ENCODE measurements at places on chromosomes 13 and 19. TPM values are rescaled to one million over a fixed set of nuclear protein-coding genes. Genes with fewer than 3 reads are reported as not detected.

The ZNF471 gene
- 10.1 TPM for total RNA-seq

The SPTBN4 gene
- 2.4 TPM for total RNA-seq

The ZNF628 gene
- total RNA-seq, result 6.0 TPM

The OR10H1 gene
- 1.7 TPM for total RNA-seq

The WDR62 gene
- 3.0 TPM for total RNA-seq

The LRRC25 gene
- total RNA-seq, result not detected

The CLDND2 gene
- not detected for total RNA-seq

The TEX101 gene
- not detected for total RNA-seq

DNA sequence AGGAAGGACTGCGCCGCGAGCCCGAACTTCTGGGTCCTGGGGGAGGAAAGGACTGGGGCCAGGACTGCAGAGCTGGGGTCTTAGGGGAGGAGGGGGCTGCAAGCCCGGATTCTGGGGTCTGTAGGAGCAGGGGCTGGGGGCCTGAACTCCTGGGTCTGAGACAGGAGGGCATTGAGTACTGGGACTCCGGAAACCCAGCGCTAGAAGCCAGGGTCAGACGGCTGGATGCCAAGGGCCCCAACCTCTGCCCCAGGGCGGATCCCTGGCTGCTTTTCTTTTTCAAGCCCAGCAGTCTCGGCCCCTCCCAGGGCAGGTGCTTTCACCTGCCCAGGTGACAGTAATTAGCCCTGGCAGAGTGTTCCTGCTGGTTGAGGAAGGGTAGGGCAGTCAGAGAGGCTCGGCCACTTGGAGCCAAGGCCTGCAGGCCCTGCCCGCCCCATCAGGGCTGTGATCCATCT lies 2.3 kb downstream of the MYH14 start:
- no peak for DNase-seq

DNA sequence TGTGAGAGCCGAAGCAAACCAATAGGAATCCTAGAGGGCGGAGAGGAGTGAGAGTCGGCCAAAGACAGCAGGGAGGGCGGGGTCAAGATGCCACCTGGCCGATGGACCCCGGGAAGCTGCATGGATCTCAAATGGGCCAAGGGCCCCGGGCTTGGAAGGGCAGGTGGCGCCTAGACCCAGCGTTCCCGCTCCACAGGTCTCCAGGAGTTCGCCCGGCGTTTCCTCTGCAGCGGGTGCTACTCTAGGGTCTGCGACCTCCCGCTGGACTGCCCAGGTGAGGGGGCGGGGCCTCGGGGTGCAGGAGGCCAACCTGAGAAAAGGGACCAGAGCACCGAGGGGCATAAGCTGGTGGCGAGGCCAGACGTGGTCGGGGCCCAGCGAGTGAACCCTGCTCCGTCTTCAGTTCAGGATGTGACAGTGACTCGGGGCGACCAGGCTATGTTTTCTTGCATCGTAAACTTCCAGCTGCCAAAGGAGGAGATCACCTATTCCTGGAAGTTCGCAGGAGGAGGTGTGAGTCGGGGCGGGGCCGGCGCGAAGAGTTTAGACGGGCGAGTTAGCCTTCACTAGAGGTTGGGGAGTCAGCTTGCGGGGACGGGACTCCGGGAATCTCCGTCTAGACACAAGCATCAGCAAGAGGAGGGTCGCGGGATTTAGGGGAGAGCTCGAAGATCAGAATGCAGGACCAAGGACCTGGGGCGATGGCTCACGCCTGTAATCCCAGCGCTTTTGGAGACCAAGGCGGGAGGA lies 9.9 kb downstream of the SPACA6 start:
- DNase-seq, result no peak

- no peak for DNase-seq
Observed at GRCh38 chr13:19606152-19606551, 27.3 kb upstream of the MPHOSPH8 start.

DNA sequence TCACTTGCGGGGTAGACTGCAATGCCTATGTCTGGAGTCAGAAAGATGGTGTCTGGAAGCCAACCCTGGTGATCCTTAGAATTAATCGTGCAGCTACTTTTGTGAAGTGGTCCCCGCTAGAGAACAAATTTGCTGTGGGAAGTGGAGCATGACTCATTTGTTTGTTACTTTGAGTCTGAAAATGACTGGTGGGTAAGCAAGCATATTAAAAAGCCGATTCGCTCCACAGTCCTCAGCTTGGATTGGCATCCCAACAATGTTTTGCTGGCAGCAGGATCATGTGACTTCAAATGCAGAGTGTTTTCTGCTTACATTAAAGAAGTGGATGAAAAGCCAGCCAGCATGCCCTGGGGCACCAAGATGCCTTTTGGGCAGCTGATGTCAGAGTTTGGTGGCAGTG lies 9.5 kb upstream of the ERVV-1 start:
- no peak for DNase-seq

DNA sequence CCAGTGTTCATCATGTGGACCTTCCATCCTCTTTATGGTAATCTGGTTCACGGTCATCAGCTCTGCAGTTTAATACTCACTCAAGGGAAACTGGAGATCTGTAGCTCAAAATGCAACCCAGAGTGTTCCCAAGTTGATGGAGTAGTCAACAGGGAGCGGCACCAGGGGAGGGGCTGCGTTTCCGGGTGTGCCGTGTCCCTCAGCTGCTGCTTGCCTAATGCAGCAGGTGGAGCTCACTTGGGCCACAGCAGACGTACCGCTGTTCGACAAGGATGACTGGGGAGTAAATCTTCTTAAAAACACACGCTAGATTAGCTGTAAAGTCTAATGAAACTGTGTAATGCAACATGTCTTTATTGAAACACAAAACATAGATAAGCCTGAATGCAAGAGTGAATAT lies 81.1 kb downstream of the TNFSF13B start:
- DNase-seq, result no peak

GRCh38 chr13:112783978-112784371 lies 94.1 kb downstream of the ATP11A start:
- no peak for DNase-seq

- DNase-seq, result peak; percentile 16
Observed at GRCh38 chr19:39502640-39503417, 4.1 kb downstream of the DLL3 start.

DNA sequence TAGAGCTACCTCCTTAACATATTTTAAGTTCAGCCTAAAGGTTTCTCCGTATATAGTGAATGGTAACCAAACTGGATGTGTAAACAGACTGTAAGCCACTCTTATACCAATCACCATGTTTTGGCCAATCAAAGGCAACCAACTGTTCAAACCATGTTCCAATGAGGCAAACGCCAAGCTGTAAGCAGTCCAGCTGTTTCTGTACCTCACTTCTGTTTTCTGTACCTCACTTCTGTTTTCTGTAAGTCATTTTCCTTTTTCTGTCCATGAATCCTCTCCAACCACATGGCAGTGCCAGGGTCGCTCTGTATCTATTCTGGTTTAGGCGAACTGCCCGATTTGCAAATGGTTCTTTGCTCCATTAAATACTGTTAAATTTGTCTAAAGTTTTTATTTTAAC lies 24.4 kb downstream of the COMMD6 start:
- no peak for DNase-seq

DNA sequence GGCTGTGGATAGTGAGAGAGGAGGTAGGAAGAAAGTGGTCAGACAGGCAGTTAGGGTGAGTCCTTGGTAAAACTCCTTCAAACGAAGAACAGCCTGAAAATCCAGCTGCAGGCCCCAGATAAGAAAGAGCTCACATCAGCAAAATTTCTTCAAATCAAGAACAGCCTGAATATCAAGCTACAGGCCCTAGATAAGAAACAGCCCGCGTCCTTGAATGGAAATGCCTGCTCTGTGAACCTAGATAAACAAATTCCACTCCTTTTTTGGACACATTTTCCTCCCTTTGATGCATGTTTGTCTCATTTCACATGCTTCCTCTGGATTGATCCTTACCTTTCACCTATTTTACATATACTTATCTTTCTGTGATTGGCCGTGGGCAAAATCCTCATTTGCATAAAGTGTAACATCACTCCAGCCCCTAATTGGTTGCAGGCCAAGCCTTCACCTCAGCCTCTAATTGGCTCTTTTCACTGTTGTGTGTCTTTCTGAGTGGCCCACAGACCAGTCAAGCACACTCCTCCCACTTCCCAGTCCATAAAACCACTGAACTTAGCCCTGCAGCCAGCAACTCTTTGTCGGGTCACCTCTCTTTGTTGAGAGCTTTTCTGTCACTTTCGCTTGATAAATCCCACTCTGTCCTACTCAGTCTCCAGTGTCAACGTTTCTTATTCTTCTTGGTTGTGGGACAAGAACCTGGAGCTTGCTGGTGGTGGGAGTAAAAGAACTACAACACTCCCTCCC lies 6.0 kb upstream of the SULT2A1 start:
- DNase-seq, result no peak

GRCh38 chr13:113744197-113745000 lies 14.6 kb upstream of the TMEM255B start:
- DNase-seq, result no peak

DNA sequence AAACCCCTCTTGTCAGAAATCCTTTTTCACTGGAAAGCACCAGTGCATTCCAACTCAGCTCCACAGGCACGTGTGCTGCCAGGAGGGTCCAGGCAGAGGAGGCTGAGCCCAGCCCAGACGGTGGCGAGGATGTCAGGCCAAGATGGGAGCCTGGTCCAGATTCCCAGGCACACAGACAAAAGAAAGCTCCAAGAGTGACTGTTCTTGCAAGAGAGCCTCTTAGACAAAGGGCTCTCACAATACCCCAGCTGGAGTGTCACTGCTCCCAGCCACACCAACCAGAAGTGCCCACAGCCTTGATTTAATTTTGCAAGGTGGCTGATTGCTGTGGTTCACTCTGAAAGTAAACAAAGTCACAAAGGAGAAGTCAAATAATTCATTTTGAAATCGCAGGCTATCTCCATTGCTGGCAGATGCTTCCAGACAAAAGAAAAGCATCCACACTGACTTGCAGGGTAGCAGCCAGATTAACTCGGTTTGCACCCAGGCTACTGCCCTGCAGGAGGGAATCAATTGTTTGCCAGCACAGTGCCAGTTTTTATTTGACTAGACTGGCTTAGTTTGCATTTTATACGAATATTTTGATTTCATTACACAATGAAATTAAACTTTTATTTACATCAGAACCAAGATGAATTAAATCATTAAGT lies 95.1 kb downstream of the RAB20 start:
- no peak for DNase-seq

GRCh38 chr13:98945863-98946605 lies 31.8 kb downstream of the DOCK9 start:
- DNase-seq, result no peak

DNA sequence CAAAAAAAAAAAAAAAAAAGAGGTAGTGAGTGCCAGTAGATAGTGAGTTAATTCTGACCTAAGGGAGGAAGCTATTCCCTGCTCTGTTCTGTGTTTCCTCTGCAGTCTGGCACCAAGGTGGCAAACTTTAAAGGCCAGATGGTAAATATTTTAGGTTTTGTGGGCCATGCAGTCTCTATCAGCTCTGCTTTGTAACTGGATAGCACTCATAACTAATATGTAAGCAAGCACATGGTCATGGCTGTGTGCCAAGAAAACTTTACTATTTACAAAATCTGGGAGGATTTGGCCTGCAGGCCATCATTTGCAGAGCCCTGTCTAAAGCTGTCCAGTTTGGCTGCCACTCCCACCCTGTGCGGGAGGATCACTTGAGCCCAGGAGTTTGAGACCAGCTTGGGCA lies 4.3 kb downstream of the PIN1 start:
- no peak for DNase-seq

DNA sequence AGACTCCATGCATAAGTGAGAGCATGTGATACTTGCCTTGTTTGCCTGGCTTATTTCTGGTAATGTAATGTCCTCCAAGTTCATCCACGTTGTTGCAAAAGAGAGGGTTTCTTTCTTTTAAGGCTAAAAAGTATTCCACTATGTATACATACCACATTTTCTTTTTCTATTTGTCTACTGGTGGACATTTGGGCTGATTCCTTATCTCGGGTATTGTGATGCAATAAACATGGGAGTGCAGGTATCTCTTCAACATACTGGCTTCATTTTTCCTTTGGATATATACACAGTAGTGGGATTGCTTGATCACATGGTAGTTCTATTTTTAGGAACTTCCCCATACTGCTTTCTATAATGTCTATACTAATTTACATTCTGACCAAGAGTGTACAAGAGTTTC lies 49.6 kb upstream of the EBPL start:
- no peak for DNase-seq

DNA sequence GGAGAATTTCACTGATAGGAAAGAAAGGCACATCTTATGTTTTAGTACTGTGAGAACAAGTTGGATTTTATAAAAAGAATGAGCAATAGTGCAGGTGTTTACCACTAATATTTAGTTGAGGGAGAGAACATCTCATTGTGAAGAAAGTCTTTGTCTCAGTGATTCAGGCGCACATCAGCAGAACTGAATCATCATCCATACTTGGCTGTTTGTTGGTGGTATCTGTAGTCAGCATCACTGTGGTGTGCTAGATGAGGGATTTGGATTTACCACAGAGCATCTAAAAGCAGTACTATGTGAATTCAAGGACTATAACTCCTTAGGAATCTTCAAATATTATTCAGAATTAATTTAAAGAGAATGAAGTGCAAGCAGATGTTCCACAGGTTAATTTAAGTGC lies 1380.5 kb upstream of the ATXN8OS start:
- DNase-seq, result no peak

- DNase-seq, result peak; percentile 62
Observed at GRCh38 chr13:95083758-95084157, 217.5 kb downstream of the ABCC4 start.

- peak; percentile 54 for DNase-seq
Observed at GRCh38 chr13:30752201-30752797, 17.0 kb downstream of the ALOX5AP start.

DNA sequence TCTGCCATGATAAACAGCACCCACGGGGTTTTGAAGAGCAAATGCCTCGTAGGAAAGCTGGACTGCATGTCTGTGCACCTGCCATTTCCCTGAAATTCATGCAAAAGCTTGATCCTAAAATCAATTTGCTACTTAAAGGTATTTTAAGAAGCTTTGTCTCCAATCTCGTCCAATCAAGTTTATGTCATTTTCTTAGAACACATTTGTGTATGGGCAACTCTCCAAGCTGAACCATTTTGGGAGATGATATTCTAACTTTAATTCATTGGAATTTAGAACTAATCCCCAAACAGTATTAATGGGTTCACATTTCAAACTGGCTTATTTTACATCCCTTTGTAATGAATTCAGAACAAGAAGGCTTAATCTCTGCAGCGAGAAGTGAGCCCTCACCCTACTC lies 822 bp downstream of the ADPRHL1 start:
- no peak for DNase-seq

DNA sequence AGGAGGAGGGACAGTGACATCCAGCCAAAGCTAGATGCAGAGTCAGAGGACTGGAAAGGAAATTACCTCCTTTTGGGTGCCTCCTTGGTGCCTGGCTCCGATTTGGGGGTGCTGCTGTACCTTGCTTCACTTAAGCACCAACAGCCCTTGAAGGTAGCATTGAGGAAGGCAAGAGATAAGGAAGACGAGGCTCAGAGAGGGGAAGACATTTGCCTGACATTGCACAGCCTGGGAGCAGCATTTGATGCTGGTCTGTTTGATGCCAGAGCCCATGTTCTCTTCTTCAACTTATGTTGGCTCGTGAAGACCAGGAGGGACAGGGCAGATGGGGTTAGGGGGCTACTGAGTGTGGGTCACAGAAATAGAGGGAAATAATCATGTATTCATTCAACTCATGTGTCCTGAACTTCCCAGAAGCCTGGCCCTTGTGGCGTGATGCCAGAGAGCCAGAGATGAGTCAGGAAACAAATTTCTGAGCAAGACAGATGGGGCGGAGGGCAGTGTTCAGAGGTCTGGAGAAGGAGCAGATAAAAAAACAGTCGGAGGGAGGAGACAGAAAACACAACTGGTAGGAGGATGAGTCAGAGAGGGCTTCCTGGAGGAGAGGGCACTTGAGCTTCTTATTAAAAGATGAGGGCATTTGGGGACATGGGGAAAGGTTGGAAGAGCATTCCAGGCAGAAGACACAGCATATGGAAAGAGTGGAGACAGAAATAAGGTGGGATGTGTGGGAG lies 3.0 kb upstream of the C19orf81 start:
- DNase-seq, result peak; percentile 58
